ENCODE measurements at places on chromosomes 2 and 18.

GRCh38 chr18:51069885-51070284, 39.9 kb downstream of the SMAD4 start:
- DNase-seq = no peak

- DNase-seq = no peak
Observed at GRCh38 chr2:236688157-236688556, 118.5 kb downstream of the ACKR3 start.

DNA sequence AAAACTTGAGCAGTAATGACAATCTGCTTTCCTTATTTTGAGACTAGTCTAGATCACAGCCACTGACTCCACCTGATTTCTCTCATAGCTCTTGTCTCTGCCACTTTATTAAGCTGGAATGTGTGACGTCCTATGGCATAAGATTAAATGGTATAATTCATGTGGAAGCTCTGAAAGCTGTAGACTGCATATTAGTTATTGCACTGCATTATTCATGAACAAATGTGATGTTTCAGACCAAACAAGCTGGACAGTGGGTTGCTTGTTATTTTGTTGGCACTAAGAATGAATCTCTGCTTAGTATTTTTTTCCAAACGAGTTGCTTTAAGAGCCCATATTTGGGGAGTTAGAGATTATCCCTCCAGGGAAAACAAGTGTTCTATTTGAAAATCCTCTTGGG, 1218.5 kb downstream of the SUCLG1 start:
- DNase-seq = no peak

DNA sequence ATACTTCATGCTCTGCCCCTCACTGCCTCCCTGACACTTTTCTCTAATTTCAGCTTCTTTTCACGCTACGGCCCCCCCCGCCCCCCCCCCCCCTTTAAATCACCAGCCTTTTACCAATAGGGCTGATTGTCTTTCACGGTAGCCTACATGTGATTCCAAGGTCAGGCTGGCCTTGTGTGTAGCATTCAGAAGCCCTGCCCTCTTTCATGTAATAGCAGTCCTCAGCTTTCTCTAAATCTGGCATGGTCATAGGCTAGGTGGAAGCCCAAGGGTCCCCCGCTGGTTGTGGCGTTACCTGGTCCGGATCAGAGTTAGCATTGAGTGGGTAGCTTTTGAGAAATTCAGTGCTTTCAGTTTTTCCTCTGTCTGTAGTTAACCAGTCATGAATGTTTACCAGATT, 281.8 kb downstream of the ALPK2 start:
- DNase-seq = no peak

GRCh38 chr2:138536302-138536701, 34.7 kb downstream of the SPOPL start:
- peak; percentile 42 for DNase-seq

GRCh38 chr2:30661173-30662107, 145.8 kb downstream of the CAPN13 start:
- no peak for DNase-seq

GRCh38 chr2:177551989-177552421, 159.4 kb downstream of the AGPS start:
- DNase-seq = peak; percentile 52

DNA sequence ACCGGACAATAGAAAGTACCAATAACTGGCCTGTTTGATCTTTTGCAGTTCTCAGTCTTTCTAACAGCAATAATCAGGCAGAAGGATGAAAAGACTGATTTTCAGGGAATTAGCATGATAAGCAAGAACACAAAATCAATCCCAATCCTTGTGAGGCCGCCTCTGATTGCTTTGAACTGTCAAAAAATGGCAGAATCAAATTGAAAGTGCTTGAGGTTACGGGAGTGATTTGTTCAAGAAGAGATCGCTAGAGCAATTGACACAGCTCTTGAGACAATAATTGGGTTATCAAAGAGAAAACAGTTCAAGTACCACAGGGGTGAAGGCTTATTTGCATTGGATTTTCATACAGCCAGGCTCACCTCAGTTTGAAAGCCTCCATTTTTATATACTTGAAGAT, 663.4 kb downstream of the ARHGAP15 start:
- DNase-seq = no peak

GRCh38 chr18:12076424-12077140, 17.1 kb upstream of the ANKRD62 start:
- no peak for DNase-seq

DNA sequence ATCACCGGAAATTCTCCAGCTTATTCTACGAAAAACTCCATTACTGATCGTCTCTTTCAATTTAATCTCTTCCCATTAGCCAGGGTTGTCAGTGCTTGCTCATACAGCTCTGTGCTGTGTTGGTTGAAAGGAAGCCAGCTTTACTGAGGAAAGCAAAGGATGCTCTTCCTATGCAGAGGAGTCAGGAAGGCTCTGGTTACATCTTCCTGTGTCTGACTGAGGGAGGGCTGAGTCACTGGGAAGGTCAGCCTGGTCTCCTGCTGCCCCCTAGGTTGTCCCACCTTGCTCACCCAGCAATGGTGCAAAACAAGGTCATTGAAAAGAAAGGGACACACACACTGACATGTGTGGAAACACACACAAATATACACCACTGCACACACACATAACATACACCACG, 975.6 kb downstream of the DCDC2C start:
- no peak for DNase-seq

- DNase-seq = no peak
Observed at GRCh38 chr2:160394153-160394552, 99.5 kb downstream of the RBMS1 start.

- no peak for DNase-seq
Observed at GRCh38 chr2:233929352-233930022, 12.3 kb downstream of the TRPM8 start.

DNA sequence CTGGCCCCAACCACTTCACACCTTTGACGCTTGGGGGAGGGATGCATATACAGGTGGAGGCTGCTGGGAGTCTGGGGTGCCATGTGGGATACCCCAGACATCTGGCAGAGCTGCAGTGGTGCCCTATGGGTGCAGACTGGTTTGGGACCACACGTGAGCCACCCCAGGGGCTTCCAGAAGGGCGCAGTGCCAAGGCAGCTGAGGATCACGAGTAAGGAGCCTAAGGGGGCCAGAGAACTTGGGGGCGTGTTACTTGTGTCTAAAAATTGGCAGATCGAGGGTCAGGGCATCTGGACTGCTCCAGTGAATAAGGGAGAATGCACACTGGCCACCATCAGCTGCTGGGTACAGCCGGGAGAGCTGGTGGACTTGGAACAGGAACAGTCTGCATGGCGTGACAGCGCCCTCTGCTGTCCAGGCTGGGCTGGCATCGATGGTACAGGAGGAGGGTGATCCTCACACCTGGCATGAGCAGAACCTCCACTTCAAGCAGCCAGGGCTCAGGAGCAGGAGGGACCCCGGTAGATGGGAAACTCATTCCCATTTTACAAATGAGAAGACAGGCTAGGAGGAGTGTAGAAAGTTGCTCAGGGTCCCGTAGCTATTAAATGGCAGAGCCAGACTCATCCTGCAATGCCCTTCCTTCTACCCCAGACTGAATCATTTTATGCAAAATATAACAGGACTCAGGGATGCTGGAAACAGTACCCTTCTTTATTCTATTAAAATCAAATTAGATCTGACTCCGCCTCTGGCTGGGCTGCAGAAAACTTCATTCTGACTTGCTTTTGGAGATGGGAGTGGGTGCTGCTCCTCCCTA, 60.4 kb downstream of the ATOH8 start:
- DNase-seq = peak; percentile 72

DNA sequence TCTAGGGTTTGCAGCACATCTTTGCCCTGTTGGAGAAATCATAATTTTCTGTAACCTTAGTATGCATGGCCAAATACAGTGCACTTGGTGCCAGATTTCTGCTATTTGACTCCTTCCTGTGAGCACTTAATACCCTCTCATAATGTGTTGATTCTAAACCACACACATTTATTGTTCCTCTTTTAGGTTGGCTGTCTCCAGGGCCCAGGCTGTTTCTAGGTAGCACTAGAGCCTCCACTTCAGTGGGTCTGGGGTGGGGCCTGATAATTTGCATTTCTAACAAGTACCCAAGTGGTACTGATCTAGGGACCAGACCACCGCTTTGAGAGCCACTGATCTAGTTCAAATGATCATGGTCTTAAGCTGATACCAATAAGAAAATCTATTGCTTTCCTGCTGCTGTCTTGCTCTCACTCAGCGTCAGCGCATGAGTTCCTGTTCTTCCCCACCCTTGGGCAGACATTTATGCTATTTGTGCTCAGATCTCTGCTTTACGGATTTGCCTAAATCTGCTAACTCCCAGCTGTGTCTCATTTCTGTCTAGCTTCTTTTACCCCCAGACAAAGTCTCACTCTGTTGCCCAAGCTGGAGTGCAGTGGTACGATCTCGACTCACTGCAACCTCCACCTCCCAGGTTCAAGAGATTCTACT, 7.4 kb downstream of the PTRHD1 start:
- DNase-seq = peak; percentile 10

- DNase-seq = no peak
Observed at GRCh38 chr2:86174445-86174844, 20.8 kb downstream of the IMMT start.

DNA sequence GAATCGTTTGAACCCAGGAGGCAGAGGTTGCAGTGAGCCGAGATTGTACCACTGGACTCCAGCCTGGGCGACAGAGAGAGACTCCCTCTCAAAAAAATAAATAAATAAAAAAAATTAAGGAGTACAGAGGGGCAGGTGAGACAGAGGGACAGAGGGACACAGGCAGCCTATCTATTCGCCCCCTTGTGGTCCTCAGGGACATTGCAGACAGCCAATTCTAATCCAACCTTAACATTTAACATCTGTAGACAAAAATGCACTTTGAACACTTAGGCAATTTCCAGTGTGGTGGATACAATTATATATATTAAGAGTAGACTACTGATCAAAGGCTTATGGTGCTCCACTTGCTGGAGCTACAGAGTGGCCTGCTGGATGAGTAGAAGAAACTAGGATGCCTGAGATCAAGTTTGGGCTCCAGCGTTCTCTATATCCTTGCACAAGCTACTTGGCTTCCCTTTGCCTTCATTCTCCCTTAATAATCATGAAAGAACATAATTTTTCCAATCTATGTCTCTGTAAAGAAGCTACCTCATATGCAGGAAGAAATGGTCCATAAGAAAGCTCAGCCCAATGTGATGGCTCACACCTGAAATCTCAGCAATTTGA, 8.2 kb upstream of the SMARCAL1 start:
- DNase-seq = peak; percentile 5

GRCh38 chr18:42271647-42272414, 316.8 kb downstream of the PIK3C3 start:
- no peak for DNase-seq

GRCh38 chr2:84959566-84960506, 11.1 kb upstream of the KCMF1 start:
- peak; percentile 1 for DNase-seq

GRCh38 chr18:67408240-67408639, 108.3 kb downstream of the DSEL start:
- DNase-seq = no peak

DNA sequence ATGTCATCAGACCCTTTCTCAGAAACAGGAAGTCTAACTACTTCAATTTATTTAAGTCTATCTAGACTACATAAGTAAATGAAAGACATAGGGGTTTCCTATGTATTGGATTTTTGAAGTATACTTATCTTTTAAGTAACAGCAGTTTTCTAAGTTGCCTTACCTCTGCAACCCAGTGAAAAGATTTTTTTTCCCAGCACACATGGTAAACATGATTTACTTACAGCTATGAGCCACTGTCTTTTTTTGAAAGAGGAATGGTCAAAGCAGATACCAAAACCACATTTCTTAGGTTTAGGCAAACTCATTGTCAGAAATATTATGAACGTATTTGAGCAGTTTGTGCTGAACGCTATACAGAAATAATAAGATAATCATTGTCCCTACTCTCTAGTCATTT, 78.7 kb upstream of the OTX1 start:
- DNase-seq = no peak

DNA sequence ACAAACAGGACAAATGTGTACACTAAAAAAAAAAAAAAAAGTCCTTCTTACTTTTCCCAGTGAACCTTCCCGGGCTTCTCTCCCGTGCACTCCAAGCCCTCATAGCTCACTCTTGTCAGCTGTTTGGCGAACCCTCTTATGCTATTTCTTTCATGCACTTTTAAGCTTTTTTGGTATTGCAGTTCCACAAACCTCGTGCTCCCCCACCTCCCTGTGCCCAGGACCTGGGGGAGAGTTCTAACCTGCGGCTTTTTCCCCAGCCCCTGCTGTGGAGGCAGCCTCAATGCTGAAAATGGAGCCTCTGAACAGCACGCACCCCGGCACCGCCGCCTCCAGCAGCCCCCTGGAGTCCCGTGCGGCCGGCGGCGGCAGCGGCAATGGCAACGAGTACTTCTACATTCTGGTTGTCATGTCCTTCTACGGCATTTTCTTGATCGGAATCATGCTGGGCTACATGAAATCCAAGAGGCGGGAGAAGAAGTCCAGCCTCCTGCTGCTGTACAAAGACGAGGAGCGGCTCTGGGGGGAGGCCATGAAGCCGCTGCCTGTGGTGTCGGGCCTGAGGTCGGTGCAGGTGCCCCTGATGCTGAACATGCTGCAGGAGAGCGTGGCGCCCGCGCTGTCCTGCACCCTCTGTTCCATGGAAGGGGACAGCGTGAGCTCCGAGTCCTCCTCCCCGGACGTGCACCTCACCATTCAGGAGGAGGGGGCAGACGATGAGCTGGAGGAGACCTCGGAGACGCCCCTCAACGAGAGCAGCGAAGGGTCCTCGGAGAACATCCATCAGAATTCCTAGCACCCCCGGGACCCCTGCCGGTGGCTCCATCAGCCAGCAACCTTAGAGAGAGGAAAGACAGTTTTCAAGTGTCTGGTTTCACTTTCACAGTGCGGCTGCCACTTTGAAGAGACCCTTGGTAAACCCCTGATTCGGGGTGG, 826 bp downstream of the KCNE4 start:
- no peak for DNase-seq

DNA sequence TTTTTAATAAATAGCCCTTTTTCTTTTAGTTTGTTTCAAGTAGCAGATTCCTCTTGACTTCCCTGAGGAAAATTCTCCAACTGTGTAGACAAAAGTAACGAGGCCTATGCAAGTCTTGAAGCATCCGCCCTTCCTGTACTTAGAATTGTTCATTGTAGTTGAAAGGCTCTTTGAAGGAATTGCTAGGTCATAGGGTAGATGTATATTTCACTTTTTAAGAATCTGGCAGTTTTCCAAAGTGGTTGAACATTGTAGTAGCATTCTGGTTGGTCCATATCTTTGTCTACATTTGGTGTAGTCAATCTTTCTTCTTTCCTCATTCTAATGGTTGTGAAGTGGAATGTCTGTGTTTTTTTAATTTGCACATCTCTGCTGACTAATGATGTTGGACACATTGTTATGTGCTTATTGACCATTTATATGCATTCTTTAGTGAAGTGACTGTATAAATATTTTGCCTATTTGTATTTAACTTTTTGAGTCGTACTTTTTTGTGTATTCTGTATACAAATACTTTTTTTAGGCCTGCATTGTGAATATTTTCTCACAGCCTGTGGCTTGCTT, 5.6 kb upstream of the SERPINB11 start:
- no peak for DNase-seq

GRCh38 chr2:226080334-226080733, 680.8 kb downstream of the NYAP2 start:
- no peak for DNase-seq

- DNase-seq = no peak
Observed at GRCh38 chr2:7452110-7452876, 535.1 kb downstream of the RNF144A start.

GRCh38 chr2:9648821-9649220, 18.0 kb upstream of the YWHAQ start:
- no peak for DNase-seq
